Endothelial cell (in vitro differentiated cells): ENCODE measurements at places on chromosomes 1 and 21. TPM values are rescaled to one million over a fixed set of nuclear protein-coding genes. Genes with fewer than 3 reads are reported as not detected.
A peak's percentile ranks its signal among the peaks of the same experiment; 100 is the strongest.

DNA sequence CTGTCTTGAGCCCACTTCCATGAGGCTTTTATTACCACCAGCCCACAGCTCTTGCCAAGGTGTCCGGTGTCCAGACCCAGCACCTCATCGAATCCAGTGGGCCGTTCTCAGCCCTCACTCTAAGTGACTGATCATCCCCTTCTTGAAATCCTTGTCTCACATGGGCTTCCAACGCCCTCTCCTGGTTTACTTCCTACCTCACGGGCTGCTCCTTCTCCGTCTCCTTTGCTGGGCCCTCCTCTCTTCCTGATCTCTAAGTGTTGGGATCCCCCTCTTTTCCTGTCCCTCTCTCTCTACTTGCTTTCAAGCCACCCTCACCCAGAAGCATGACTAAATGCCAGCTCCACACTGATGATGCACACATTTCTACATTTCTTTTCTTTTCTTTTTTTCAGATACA lies 9.0 kb upstream of the RHBG start:
- DNase-seq, result peak; percentile 34

GRCh38 chr21:33350676-33351075 lies 25.9 kb downstream of the IFNAR1 start:
- DNase-seq, result no peak

GRCh38 chr1:184037849-184038591 lies 492 bp upstream of the COLGALT2 start:
- no peak for DNase-seq

DNA sequence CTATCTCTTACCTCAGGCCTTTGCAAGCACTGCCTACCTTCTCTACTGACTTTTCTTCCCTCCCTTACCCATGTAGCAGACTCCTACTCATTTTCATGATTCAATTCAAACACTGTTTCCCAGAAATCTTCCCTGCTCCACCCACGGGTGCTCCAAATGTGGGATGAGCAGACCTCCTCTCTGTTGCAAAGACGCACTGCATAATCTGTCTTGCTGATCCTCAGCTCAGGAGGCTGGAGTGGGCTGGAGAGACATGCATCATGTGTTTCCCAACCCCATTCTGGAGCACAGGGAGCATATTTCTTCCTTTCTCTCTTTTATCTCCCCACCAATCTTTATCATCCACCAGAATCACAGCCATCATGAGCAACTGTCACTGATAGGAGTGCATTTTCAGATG lies 459.9 kb upstream of the NFIA start:
- no peak for DNase-seq

- DNase-seq, result no peak
Observed at GRCh38 chr1:23111600-23112535, 56.8 kb downstream of the LUZP1 start.

Gene SLC26A9
- total RNA-seq, result not detected

DNA sequence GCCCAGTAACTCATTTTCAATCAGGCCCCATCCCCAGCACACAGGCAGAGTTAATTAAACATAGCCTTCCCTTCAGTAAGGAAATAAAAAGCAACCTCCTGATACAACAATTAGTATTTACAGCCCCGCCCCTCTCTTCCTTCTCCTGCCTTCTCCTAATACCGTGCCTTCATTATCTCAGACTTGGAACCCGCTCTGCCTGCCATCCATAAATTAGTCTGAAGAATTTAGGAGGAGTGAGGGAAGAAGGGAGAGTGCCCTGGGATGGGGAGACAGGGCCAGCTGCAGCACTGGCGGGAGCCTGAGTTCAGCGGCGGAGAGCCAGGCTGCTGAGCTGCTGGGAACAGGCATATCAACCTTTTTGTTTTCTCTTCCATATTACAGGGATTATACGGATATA lies 172.8 kb downstream of the ACTL8 start:
- DNase-seq, result no peak

DNA sequence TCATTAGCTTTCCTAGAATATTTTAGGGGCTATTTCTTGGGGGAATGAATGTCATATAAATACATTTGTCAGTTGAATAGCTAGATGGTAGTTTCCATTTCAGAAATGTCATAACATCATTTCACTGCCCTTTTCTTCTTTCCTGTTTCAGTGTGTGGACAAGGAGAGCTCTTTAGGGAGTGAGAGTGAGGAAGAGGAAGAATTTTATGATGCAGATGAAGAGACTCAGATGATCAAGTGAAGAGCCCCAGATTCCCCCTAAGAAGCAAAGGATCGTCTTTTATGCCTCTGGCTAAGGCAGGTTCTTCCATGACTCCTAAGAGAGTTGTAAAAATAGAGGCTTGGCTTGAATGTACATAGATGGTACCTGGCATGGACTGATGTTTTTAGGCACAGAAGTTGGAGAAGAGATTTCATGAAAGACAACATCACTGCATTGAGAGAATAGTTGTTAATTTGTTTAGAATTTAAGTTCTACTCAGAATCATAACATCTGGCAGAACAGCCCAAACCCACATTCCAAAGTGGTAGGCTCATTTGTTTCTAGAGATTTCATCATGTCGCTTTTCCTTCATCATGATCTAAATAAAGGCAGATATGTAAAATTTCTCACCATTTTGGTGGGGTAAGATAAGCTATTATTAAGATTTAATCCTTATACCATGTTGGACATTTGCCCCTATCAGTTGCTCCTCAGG lies 44.2 kb upstream of the MAB21L3 start:
- DNase-seq, result no peak

- DNase-seq, result no peak
Observed at GRCh38 chr1:32899586-32900296, 1.4 kb downstream of the TMEM54 start.

DNA sequence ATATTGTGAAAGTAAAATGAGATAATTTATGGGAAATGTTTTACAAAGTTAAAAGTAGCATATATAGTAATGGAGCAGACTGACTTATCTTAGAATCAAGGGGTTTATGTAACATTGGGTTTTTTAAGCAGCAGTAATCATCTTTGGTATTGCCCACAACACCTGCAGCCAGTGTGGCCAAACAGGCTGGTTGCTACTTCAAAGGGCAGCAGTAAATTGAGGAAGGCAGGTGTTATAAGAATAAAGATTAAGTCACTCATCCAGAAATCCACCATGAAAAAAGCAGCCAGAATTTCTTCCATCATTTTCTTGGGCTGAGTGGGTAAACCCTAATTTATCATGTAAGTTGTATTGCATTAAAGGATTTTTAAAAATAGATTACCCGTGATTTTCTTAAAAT lies 16.7 kb downstream of the DYNLT5 start:
- DNase-seq, result no peak

DNA sequence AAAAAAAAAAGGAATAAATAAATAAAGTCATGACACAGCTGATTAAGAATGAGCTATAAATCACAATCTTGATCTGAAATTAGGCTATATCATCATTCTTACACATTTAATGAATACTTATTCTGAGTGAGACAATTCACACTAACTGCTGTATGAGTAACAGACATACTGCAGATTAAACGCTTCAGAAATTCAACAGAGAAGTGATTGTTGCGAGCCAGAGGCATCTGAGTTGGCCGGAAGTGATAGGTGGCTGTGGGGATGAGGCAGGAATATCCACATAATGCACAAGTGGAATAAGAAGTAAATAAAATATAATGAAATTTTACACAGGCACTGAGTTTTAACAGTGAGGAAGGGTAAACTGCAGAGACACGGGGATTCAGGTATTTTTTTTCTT lies 142.4 kb downstream of the APP start:
- no peak for DNase-seq

Gene EXO1
- 6.5 TPM for total RNA-seq

Gene PRAMEF6
- not detected for total RNA-seq

Gene LCE1F
- not detected for total RNA-seq

GRCh38 chr21:29224006-29224405 lies 74.7 kb upstream of the BACH1 start:
- no peak for DNase-seq

DNA sequence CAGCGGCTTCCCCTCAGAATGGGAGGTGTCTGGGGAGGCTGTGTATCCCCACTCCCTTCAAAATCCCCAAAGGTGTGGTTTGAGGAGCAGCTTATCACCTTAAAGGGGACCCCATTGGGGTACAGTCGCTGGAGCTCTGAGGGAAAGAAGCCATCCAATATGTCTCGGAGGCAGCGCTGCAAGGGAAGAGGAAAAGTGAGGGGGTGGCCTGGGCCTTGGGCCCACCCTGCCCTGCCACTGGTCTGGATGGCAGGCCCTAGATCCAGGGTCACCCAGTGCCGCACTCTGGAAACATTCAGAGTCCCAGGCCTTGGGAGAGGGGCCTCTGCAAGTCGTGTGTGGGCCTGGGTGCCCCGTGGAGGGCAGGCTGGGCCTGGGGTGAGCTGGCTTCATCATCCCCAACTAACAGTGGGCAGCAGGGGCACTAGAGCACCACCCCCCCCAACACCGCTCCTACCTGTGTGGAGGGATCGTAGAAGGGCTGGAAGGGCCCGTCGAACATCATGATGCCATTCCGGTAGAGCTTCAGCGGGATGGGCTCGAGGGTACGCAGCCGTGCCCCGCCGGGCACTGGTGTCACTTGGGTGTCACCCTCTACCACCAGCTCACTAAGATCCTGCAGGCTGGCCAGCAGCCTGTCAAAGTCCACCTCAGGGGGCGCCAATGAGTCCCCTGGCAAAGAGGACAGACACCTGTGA lies 5.6 kb downstream of the SH3BGRL3 start:
- peak; percentile 76 for DNase-seq

DNA sequence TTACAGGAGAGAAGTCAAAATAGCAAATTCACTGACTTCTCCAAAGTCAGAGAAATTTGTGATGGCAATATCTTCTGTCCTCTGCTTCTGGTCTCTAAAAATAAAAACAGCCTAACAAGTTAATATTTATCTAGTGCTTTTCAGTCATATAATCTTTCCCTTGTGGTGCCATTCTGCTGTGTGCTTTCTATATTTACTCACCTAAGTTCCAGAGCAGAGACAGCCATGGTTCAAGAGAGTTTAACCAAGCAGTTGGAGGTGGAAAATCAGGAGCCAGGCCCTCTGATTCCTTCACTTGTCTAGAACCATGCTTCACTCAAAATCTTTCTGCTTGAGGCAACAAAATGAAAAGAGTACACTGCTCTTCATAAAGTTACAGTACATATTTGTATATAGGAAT lies 39.3 kb downstream of the BRINP2 start:
- DNase-seq, result no peak

Gene MAPKAPK2
- 109 TPM for total RNA-seq

Gene ELK4
- total RNA-seq, result 57.1 TPM

DNA sequence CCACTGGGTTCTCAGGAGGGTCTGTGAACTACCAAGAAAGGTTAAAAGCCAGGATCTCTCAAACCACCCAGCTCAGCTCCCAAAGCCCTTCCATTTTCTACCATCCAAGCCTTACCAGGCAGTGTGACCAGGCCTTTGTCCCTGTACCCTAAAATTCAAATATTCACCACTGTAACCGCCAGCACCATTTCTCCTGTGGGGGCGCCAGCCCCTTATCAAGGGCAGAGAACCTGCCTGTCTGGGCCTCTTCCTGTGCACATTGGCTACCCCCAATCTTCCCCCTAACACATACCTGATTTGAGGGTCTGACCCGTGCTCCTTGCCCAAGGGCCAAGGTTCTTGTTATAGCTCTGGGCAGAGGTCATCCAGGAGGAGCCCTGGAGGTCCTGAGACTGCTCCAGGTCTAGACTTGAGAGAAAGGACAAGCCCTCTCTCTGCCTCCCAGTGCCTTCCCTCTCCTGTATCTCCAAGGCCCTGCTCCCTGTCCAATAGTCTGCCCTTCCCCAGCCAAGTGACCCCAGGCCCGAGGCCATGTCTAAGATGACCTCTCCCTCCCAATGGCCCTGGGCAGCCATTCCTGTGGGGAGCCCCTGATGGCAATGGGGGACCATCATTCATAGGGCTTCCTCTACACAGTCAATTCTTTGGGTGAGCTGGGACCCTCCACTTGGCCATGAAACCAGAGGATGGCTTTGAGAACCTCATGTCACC lies 78.5 kb downstream of the FHAD1 start:
- no peak for DNase-seq

DNA sequence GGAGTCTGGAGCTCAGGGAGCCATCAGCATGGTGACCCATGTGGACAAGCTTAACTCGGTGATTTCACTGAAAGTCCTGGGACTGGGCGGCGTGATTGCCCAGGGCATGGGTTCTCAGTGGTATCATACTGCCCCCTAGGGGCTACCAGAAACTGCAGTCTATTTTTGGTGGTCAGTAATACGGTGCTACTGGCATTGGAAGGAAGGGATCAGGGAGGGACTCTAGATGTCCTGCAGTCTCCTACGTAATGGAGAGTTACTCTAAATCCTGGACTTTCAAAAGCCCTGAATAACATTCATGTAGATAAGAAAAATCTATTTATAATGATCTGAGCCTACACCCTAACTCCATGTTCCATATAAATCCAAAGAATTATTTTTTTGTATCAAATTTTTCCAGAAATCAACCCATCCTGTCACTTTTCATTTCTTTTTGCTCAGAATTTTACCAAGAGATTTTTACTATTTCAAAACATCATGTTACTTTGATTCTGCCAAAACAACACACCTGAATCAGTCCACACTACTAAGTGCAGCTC lies 37.3 kb downstream of the PABPC4 start:
- peak; percentile 66 for DNase-seq

Gene HMGCL
- 30.0 TPM for total RNA-seq

GRCh38 chr1:68087184-68087583 lies 36.8 kb upstream of the DIRAS3 start:
- DNase-seq, result no peak

Gene CEP85
- 9.7 TPM for total RNA-seq

DNA sequence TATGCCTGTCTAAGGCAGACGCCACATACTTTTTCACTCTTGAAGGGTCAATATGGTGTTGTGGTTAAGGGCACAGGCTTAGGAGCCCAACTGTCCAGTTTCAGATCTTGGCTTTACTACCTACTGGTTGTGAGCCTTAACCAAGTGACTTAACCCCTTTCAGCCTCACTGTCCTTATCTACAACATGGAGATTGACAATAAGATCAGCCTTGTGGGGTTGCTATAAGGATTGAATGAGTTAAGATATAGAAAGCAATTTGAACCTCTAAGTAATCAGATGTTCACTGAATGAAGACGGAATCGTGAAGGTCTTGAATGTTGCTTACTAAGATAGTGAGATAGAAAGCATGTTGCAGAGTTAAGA lies 121.3 kb upstream of the JUN start:
- no peak for DNase-seq

DNA sequence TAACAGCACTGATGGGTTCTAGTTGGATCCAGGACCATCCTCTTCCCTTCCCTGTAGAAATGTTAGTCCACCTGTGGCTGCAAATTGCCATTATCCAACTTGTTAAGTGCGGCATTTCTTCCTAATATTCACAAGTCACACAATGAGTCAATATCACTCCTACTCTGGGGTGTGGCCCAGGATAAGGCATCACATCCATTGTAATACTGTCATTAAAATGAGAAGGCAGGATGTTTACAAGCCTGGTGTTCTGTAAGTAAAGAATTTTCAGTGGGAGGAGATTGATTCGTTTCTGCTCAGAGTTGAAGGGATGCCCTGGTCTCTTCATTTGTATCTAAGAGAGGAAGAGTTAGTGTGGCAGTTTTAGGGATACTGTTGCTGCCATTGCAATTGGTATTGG lies 18.1 kb upstream of the ARHGAP29 start:
- DNase-seq, result no peak

- DNase-seq, result no peak
Observed at GRCh38 chr1:47783638-47784496, 213.3 kb downstream of the TRABD2B start.

Gene ZBTB18
- total RNA-seq, result 21.7 TPM

Gene TMEM240
- 6.6 TPM for total RNA-seq

Gene TSHB
- total RNA-seq, result not detected

GRCh38 chr1:8145545-8146202 lies 119.6 kb upstream of the ERRFI1 start:
- no peak for DNase-seq
